ENCODE measurements at places on chromosomes 7 and 10.

DNA sequence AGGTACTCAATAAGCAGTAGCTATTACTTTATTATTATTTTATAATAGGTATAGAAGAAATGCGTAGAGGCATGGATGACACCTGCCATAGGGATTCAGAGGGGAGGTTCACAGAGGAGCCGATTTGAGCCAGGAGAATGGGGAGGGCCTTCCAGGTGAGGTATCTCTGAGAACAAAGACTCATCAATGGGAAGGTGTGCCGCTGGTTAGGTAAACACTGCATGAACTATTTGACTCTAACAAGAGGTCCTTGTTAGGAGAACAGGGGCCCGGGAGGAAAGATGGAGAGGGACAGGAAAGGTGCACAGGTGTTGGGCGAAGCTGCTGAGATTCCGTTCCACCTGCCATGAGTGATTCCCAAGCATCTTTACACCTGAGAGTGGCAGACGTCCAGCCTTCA is 41.8 kb upstream of the TMEM273 start:
- no peak for DNase-seq

DNA sequence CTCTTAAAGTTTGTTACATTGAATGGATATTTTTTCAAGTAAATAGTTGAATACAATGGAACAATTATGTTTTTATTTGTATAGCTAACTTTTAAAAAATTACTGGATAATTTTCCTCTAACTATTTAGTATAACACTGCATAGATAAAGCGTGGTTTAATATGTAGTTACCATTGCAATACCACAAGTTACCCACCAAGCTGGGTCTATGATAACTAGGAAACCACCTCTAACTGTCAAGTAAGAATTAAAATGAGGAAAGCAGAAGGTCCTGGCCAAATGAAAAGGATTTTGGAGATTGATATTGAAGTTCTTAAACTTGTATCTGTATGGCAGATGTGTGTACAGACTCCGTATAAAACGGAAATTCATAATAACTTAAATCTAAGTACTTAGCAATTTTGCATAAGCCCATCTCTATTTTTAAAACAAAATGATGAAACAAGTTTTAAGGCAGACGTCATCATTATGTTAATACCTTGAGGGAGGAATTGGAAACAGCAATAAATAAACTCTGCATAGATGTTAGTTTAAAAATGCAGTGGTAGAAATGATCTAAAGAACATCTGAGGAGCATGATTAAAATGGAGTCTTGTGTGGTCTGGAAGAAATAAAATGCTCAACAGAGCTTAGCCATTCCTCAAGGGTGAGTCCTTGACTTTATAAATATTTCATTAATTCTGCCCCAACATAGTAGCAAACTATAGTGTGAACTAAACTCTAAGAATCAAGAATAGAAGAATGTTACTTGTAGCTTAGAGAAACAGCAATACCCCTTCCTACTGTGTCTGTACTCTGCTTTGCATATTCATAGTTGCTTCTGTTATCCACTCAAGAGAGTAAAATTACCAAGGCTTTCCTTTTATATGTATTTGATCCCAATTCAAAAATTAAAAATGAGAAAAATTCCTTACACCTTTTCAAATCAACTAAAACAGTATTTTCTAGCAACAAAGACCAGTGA is 206.4 kb upstream of the FERD3L start:
- no peak for DNase-seq

GRCh38 chr10:130160775-130161174 is 24.6 kb downstream of the GLRX3 start:
- no peak for DNase-seq

DNA sequence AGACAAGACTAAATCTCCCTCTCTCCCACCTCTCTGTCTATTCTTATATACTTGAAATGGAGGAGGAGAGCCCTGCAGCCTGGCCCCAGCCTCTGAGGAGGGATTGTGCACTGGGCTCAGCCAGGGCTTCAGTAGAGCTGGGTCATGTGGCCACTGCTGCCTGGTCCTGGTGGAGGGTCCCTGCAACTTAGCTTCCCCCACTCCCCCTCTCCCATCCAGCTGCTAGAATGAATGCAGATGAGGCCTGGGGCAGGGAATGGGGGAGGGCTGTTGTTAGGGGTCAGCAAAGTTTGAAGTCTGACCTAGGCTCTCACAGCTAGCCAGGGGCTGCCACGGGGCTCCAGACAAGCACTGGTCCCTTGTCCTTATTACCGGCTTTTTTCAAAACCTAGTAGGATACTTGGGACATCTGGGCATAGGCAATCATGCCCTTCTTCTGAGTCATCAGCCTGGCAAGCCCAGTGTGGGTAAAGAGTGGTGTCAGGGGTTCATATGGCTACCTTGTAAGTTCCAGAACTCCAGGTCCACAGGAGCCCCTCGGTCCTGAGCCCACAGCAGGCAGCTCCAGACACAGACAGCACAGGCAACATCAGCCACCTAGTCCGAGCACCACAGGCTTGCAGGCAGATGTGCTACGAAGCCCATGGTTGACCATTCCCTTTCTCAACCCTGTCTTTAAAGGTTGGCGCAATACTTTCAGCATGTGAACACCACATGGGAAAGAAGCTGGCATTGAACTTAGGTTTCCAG is 12.8 kb upstream of the CXCL12 start:
- DNase-seq, result no peak

GRCh38 chr10:127194599-127194998 is 1.8 kb downstream of the INSYN2A start:
- no peak for DNase-seq

DNA sequence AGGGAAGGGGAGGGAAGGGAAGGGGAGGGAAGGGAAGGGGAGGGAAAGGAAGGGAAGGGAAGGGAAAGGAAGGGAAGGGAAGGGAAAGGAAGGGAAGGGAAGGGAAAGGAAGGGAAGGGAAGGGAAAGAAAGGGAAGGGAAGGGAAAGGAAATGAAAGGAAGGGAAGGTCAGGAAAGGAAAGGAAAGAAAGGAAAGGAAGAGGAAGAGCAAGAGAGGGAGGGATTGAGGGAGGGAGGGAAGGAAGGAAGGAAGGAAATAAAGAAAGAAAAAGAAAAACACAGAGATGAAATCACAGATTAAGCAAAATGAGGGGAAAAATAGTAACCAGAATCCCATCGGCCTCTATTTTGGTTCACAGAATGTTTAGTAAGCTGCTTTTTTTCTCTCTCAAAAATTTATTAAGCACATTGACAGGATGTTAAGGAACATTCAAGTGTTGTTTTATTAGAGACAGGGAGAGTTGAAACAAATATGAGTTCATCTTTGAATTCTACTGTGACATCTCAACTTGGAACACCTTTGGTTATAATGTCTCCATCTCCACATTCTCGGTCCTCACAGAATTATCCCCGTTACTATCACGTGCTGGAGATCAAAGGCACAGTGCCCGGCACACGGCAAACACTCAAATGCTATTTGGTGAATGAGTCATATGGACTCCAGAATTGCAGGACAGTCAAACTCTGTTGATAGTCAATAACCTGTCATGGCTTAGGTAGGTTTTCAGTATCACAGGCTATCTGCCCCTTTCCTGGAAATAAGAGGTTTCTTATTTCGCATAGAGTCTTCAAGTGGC is 52.4 kb downstream of the ABCB1 start:
- no peak for DNase-seq

DNA sequence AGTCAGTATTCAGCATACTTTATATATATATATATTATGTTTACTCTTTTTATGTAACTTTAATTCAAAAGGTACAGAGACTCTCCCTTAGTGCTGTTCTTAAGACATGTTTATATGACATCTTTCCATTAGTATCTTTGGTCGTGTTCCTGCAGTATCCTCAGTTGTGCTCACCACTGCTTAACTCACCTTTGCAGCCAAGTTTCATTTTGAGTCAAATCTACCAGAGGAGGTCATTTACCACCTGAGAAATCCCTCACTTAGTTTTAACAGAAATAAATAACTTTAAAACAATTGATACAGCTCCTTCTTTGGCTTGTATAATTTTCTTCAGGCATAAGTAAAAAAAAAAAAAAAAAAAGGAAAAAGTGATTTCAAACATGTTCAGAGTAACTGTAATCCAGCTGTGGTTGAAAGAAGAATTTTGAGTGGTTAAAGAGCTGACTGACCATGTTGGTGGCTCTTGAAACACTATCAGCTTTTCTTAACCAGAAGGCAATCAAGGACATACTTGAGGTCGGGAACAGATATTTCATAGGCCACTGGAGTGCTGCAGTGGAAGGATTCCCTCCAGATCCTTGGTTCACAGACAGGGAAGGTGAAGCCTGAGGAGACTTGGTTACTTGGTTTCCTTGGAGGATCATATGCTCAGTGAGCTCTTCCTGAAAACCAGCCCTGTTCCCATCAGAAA is 116.8 kb downstream of the AUTS2 start:
- DNase-seq, result no peak

DNA sequence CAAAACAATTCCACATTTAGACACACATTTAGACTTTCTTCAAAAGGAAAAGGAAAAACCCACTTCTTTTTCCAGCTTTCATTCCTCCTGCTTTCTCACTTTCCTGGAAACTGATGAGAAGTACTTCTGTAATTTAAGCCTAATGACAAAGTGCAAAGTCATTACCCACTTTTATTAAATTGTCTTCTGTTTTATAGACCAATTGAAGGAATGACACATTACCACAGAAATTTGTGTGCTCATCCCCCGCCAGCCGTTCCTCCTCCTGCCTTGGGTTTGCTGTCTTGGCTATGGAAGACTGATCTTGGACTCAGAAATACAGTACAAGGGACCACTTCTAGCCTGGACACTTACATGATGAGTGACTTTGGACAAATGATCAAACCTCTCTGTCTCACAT is 717.8 kb downstream of the SORCS3 start:
- no peak for DNase-seq

- DNase-seq, result no peak
Observed at GRCh38 chr10:7243873-7244272, 167.0 kb downstream of the SFMBT2 start.

- no peak for DNase-seq
Observed at GRCh38 chr10:71344154-71344925, 25.3 kb downstream of the SLC29A3 start.

Measured in effector memory CD8-positive, alpha-beta T cell (primary cell).